ENCODE measurements at places on chromosomes 5 and 9.

DNA sequence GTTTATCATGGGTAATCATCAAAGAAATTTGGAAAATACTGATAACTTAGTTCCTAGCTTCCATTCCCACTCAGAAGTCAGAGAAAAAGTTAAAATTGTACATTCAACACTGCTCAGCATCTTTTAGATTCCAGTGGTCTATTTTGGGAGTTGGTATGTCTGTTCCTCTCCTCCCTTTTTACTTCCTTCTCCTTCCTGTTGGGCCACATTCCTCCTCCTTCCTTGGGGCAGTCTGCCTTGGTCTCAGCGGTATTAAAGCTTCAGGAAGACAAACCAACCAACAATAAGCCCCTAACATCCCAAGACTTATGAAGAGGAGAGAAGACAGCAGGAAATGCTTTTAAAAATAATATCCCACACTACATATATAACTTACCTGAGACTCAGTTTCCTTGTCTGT is 49.9 kb upstream of the SSBP2 start:
- DNase-seq, result no peak

DNA sequence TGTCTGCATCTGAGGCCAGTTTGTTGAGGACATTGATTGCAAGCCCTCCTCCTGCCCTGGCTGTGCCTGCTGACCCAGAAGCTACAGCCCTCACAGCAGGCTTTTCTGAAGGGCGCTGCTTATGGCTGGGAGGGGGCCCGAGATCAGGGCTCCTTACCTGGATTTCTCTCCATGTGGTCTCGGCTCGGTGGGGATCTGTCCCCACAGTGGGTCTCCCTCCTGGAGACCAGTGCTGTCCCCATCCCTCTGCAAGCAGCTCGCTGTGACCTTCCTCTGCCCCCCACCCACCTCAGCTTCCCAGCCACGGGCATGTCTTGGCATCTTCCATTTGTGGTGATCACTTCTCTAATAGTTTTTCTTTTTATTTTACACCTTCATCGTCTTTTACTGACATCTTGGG is 357.9 kb downstream of the IRX2 start:
- DNase-seq, result no peak

GRCh38 chr5:142686210-142686734 is 382 bp upstream of the FGF1 start:
- no peak for DNase-seq

DNA sequence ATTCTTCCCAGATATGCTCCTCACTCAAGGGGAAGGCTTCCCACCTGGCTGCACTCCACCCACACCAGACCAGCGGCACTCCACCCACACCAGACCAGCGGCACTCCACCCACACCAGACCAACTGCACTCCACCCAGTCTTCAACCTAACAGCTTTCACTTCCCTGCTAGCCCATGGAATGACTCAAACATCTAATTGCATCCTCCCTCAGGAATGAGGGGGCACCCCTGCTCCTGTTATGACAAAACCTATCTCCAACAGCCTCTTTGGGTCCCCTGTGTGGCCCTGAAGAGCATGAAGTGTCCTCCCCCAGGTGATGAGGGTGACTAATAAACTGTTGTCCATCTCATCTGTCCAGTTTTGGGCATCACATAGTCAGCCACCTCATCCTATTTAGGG is 556.6 kb upstream of the TUSC1 start:
- no peak for DNase-seq

DNA sequence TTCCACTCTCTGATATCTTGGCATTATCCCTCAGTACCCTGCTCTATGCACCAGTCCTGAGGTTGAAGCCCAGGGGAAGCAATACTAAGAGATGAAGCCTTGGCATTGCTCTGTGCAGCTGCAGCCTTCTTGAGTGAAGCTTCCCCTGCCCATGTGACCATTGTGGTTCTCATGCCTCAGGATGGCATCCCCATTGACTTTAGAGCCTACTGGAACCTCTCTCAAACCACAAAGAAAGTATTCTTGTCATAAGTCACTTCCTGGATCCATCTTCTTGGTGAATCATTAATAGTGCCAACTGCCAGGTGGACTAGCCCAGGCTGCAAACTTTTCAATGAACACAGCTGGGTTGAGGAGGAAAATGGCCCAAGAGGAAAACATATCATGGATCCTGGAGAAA is 283.9 kb upstream of the RFX3 start:
- no peak for DNase-seq

GRCh38 chr9:127033789-127034188 is 88.6 kb downstream of the ANGPTL2 start:
- no peak for DNase-seq

DNA sequence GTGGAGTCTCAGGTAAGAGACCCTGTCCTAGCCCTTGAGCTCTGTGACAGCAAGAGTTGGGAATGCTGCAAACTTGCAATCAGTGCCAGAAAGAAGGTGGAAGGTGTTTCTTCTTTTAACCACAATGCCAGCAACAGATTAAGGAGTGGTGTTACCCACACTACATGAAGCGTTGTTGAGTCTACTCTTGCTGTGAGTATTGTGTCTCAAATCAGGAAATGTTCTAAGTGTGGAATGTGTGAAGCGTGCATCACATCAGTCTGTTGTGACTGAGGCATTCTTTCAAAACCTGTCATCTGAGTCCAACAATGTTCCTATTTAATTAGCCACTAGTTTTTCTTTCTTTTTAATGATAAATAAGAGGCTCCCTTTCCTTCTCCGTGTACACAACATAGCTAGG is 2.9 kb upstream of the LURAP1L start:
- DNase-seq, result no peak

DNA sequence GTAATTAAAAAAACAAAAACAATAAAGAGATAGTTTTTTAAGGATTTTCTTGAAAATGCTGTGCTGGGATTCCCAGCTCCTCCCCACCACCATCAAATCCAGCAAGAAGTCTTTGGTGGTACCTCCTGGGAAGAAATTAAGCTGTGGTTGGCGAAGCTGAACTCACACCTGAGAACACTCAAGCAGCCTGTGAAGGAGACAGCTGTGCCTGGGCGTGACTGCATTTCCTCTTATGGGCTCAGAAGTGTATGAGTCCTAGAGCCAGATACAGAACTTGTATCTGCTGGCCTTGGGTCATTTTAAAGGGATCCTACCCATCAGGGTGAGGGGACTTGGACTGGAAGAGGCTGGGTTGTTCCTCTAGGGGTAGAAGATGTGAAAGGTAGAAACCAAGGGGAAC is 561.2 kb upstream of the SGCD start:
- peak; percentile 7 for DNase-seq

DNA sequence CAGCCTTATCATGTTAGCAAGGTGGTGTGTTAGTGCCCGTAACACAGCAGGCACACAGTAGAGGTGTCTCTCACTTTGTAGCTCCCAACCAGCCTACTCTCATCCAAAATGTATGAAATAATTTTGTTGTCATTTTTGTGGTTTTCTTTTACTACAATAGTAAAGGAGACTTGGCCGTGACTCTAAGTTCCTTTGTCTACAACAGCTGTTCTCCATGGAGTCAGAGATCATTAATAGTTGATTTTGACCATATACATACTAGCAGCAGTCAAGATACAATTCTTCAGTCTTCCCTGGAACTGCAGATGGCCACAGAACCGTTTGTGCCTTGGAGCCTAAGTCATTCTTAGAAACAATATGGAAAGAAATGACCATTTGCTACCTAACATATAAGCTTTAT is 567.1 kb downstream of the TLR4 start:
- no peak for DNase-seq

- DNase-seq, result no peak
Observed at GRCh38 chr9:105957830-105958229, 263.5 kb downstream of the TMEM38B start.

- DNase-seq, result no peak
Observed at GRCh38 chr5:33611877-33612276, 171.1 kb downstream of the TARS1 start.
